ENCODE measurements at places on chromosomes 3 and 15.
A peak's percentile ranks its signal among the peaks of the same experiment; 100 is the strongest.

DNA sequence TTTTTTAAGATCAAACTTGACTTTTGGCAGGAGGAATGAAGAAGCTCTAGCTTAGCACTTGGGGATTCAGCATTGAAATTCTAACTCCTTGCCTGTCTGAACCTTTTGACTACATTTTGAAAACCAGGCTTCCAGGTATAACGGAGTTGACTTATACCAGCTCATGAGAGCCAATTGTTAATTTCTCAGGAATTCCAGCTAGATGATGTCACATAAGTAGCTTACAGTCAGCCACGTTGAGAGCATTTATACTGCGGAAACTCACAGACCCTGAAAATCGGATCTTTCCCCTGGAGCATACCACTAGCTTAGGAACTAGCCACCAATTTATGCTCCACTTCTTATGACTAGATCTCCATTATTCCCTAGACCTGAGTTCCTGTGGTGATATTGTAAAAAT lies 321.4 kb upstream of the DPH6 start:
- no peak for DNase-seq

- DNase-seq, result no peak
Measured at GRCh38 chr15:53627279-53627678, 132.2 kb downstream of the WDR72 start.

DNA sequence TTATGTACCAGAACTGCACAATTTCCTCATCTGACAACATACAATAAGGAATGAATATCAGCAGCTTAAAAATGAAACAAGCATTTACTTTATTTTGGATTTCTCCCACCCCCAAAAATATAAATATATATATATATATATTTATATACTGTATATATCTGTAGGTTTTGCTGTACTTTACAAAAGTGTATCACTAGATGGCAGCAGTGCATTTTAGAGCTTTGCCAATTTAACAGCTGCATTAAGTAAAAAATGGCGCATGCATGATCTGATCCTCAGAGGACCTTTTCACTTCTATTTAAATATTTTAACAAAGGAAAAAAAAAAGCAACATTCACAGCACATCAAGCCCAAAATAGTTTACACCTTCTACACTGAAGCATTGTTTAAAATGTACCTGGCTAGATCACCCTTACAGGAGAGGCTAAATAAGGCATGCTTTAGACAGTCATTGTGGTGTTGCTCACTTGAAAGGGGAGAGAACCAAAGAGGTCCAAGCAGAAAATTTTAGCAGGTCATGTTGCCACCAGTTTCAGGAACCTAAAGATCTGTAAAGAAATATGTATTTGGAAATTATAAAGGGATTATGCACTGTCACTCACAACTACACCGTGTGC lies 72.6 kb downstream of the NPTN start:
- no peak for DNase-seq

DNA sequence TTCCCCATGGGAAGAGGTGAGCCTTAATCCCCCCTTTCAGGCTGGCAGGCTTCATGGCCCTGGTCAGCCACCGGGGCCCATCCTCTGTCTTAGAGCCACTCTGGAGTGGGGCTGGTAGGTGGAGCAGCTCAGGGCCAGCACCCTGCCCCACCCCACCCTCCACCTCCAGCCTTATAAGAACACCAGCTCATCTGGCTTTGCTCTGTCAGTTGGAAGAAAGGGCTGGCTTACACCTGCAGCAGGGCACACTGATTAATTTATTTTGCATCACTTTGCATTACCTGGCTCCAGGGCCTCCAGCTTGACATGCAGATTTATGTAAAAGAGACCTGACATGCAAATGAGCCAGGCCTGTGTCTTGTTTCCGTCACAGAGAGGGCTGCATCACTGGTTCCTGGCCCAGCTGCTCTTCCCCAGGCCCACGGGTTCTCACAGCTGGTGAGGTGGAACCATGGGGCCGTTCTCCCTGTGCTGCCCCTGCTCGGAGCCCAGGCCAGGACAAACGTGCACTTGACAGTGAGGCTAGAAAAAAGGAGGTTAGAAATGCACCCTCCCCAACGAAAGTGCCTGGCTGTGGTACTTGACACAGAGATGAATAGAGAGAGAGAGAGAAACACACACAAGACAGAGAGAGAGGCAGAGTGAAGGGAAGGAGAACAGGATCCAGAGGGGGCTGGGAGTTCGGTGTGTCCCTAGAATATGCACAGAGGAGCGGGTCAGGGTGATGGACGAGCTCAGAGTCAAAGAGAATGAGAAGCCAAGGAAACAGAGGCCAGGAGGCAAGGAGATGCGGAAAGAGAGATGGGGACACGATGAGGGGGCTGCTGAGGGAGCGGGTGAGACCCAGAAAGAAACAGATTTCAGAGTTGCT lies 44.5 kb upstream of the MAGEF1 start:
- DNase-seq, result no peak

GRCh38 chr3:71784914-71785531 lies at the start of gene PROK2:
TSS of gene PROK2 (minus strand) at chr3:71785148. CDS start at chr3:71785052, 96 bp downstream.
- DNase-seq, result peak; percentile 53

- DNase-seq, result no peak
Measured at GRCh38 chr3:4862973-4863372, 116.3 kb upstream of the BHLHE40 start.

- no peak for DNase-seq
Measured at GRCh38 chr3:9316881-9317361, 45.9 kb upstream of the THUMPD3 start.

DNA sequence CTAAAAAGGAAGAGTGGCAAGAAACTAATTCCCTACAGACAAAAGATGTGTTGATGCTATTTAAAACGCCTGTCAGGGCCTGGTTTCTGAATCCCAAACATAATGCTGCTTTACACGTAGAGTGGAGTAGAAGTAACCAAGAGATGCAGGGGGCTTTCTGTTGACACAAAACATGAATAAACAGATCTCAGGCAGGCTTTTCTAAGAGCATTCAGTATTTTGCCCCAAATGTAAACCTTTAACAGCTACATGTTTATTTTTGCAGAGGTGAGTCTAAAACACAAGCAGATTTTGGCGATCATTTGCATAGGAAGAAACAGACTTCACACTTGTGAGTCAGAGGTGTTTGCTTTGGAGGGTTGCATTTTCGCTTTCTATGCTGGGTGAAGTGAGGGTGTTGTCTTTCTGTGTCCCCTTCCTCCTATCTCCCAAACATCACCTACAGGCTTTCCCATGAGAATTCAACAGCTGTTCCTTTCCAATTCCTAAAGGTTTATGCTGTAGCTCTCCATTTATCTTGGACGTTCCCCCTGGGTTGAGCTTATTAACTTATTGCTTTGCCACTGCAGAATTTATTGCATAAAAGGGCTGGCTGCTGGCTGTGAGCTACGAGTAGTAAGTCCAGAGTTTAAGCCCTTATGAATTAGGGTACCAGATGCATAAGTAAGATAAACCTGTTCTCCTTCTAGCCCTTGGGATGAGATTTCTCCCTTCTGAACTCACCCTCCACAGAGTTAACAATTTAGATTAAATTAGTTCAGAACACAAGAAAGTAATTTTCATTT lies 156.7 kb downstream of the DIPK2A start:
- DNase-seq, result no peak

GRCh38 chr15:48466820-48467219 lies 135.6 kb downstream of the DUT start:
- no peak for DNase-seq

DNA sequence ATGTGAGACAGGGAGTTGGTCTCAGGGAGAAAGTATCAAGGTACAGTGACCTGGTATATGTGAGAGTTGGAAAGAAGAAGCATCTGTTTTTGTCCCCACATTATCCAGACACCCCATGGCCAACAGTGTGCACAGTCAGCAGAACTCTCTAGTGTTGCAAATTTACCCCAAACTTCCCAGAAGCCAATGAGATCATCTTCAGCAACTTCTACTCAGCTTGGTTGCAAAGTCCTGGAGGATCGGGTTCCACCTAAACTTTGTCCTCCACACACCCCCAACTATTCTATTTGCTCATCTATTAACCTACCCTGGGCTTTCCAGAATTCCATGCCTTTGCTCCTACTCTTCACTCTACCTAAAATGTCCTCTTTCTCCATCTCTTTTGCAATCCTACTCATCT lies 15.7 kb downstream of the RBSN start:
- DNase-seq, result no peak

- no peak for DNase-seq
Measured at GRCh38 chr3:10395196-10395595, 74.3 kb upstream of the SEC13 start.

GRCh38 chr3:108461661-108462111 lies 48.7 kb downstream of the MYH15 start:
- no peak for DNase-seq

GRCh38 chr15:63497642-63498467 lies 6.5 kb upstream of the USP3 start:
- DNase-seq, result peak; percentile 73

- DNase-seq, result no peak
Measured at GRCh38 chr3:120263792-120264191, 21.2 kb downstream of the GPR156 start.

DNA sequence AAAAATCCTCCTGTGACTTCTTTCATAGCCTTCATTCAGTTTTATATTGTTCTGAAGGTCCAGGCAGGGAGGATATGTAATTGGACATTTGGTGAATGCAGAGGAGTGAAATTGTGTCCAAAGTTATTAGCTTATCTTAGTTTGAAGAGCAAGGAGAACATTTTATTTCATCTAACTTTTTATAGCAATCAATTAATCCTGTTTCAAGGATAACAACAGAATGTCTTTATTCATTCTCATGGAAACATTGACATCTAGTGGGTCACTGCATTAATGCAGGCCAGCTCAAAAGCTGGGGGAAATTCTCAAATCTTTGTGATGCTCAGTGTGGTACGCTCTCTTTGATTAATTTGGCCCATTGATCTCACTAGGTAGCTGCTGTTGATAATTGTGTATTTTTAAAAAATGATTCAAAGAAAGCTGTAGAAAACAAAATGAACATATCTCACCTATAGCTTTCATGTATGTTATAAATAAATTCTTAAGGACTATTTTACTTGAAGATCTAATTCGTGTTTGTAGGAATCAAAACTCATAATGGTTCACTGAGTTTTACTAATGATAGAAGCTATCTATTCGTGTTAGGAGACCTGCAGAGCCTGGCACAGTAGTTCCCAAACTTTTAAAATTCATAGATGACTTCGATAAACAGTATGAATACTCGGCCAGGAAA lies 150.8 kb upstream of the KCNMB2 start:
- peak; percentile 25 for DNase-seq

- no peak for DNase-seq
Measured at GRCh38 chr15:25424073-25424472, 14.8 kb downstream of the UBE3A start.

DNA sequence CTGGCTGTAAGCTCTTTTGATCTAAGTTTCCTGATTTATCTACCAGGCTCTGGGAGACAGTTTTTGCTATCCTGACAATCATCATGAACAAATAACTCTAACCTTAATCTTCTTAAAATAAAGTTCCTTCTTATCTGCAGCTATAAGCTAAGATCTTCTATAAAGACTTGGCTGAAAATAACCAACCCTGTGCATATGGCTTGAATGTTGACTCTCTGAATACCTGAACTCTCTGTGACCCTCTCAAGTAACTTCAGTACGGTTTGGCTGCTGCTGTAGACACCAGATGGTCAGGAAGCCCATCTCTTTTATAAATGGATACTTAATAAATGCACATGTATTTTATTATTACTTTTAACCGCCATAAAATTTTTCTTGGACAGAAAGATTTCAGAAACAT lies 412.4 kb upstream of the CBLB start:
- no peak for DNase-seq

DNA sequence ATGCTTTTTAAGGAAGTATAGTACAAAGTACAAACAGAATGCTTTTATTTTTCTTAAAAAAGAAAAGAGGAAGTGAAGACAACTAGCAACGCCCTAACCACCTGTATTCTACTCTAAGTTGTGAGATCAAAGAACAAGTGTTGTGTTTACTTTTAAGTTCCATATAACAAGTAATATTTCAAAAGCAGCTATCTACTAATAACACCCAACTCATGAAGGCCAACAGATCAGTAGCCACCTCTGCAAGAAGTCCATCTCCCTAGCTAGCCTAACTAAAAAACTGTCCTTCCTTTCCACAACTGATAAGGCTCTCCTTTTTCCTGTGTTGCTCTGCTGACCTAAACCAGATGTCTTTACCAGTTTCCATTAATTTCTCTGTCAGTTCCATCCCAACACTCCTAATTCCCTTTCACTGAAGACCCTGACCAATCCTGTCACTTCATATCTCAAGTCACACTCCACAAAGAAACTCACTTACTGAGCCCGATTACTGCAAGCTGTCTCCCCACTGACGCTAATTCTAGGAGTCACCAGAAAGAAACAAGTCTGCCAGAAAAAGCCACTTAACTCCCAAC lies 26.9 kb downstream of the PHC3 start:
- no peak for DNase-seq

GRCh38 chr3:15638193-15638890 lies 36.8 kb downstream of the BTD start:
- no peak for DNase-seq

GRCh38 chr3:50607271-50608091 lies 4.1 kb downstream of the CISH start:
- DNase-seq, result peak; percentile 69

DNA sequence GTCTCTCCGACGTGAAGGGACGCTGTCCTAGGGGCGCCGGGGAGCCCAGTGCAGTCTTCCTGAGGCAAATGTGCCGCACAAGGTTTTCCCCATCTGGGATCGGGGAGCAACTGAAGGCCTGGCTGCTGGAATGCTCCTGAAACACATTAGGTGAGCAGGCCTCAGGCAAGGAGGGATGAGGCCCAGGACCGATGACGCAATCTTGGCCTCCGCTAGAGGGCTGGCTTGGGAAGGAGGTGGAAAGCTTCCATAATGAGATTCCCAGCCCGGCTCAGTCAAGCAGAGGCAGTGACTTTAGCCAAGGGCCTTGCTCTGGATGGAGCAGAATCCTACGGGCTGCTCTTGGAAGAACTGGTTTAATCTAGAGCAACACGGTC lies 50.8 kb downstream of the CPN2 start:
- no peak for DNase-seq

GRCh38 chr3:76986876-76987474 lies 52.9 kb upstream of the ROBO2 start:
- no peak for DNase-seq

DNA sequence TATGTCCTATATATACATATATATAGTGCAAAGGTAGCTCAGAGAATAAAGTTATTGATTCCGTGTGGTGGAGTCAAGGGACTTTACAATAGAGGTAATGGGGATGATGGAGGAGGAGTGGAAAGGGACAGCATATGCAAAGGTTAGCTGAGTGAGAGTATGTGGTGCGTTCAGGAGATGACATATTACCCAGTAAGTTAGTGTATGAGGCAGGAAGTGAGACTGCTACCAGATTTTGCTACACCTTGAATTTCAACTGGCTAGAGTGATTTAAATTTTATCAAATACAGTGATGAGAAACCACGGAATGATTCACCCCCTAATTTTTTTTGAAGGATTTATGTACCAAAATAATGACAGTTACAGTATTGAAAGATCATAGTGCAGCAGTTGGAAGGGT lies 2.8 kb downstream of the ACTL6A start:
- no peak for DNase-seq

GRCh38 chr3:145243875-145244274 lies 917.1 kb downstream of the PLOD2 start:
- no peak for DNase-seq
